ENCODE measurements at places on chromosomes 7 and 10.

GRCh38 chr10:13049774-13050420, 48.4 kb upstream of the CCDC3 start:
- DNase-seq: no peak

DNA sequence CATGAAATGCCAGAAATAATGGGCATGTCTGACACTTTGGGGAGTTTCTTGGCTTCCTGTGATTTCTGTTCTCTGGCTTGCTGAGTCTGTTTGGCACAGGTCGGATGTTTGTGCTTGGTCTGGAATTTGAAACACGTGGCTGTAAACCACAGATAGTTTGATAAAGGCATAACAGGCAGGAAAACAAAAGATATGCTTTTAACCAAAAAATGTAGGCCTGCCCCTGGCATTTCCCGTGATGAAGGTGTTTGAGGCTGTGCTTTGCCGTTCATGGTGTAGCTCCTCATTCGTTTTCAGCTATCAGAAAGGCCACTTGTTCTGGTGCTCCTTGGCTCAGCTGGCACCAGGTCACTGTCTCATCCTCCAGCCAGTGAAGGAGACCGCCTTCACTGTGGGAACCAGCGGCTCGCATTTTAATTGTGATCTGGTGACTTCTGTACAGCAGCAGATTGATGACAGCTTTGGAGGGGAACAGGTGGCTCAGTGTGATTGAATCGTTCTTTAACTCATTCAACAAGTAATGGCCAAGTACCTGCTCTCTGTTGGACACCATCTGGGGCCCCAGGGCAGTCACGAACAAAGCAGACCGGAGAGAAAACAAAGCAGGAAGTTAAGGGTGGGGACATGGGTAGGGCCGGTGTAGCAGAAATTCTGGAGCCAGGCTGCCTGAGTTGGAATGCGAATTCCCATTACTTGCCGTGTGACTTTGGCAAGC, 111.5 kb downstream of the CCNY start:
- DNase-seq: peak; percentile 22

DNA sequence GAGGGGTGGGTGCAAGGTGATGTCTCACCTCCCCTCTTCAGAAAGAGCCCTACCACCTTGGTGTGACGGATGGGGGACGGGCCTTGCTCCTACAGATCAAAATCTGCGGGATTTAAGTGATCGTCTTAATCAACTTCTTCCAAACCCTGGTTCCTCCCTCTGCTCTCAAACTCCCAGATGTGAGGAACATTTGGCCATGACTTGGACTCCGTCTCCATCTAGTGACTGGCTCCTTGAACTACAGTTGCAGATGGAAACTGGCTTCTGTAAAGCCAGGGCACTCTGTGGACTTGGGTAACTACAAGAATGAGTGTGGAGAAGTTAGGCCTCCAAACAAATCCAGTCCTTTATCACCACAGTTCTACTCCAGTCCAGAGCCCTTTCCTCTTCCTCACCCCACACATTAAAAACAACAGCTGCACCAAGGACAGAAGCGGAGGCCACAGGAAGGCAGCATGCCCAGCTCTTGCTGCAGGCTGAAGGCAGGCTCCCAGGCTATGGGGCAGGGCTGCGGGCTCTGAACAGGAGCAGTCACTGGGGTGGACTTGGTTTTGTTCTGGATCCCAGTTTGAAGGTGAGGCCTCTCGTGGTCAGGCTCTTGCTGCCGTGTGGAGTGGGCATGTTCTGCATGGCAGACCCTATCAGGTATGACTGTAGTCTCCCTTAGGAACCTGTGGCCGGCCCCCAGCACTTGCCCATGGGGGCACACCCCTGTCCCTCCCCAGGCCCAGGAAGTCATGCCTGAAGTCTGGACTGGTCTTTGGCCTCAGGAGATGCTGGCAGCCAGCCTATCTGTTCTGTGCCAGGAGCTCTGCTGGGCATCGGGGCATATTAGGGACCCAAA, 79.4 kb downstream of the VWC2 start:
- no peak for DNase-seq

DNA sequence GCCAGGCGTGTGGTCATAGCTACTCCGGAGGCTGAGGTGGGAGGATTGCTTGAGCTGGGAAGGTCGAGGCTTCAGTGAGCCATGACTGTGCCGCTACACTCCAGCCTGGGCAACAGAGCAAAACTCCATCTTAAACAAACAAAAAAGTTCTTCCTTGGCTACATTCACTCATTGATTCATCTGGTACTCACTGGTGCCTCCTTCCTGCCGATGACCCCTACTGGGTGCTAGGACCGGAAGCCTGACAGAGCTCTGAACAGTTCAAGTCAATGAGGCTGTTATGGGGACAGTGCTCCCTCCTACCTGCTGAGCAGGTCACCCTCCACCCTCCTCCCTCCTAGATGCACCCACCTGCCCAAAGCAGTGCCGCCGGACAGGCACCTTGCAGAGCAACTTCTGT, 4.9 kb downstream of the PCOLCE start:
- DNase-seq: no peak

GRCh38 chr7:713139-713457, 13.4 kb upstream of the DNAAF5 start:
- no peak for DNase-seq

- no peak for DNase-seq
Measured at GRCh38 chr7:72035266-72035665, 376.9 kb downstream of the CALN1 start.

- DNase-seq: no peak
Measured at GRCh38 chr7:118615681-118616080, 391.2 kb downstream of the ANKRD7 start.

GRCh38 chr10:106043863-106044262, 1120.6 kb downstream of the SORCS1 start:
- no peak for DNase-seq

DNA sequence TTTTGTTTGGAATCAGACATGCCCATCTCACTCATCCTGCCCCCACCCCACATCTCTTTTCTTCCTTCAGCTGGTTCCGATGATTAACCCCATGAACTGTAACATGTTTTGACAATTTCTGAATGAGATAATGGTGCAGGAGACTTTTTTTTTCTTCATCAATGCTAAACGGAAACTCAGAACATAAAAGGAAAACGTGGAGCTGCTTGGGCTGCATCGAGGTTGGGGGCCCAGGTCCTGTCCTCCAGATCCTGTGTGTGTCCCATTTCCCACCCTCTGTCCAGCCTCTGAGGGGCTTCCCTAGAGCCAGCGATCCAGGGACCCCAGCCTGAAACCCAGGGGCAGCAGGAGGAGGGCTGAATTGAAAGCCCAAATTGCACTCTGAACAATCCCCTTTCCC, 263.8 kb upstream of the GRB10 start:
- DNase-seq: no peak

DNA sequence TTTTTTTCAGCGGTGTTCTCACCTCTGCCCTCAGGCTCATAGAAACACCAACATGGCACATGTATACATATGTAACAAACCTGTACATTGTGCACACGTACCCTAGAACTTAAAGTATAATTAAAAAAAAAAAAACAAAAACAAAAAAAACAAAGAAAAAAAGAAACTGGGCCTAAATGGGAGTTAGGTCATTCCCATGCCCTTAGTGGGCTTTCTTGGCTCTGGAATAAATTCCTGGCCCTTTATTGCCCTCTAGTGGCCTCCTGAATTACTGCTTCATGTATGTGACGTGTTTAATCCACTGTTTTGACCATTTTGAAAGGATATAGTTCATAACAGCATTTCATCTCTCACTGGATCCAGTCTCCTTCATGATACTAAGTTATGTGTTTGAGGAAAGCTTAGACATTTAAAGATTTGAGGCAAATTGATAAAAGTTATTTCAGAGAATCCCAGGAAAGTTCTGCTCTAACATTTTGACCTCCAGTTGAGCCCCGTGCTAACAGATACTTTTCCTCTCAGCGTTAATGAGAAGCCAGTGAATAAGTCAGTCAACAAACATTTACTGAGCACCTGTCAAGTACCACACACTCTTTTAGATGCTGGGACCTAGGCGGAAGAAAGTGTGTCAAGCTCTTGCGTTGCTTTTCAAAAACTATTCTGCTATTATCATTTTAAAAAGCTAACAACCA, 54.7 kb upstream of the SYPL1 start:
- peak; percentile 26 for DNase-seq

GRCh38 chr10:45553155-45553554, 119.4 kb downstream of the ZFAND4 start:
- DNase-seq: no peak

- DNase-seq: no peak
Measured at GRCh38 chr10:45249978-45250693, 65.3 kb downstream of the OR13A1 start.

DNA sequence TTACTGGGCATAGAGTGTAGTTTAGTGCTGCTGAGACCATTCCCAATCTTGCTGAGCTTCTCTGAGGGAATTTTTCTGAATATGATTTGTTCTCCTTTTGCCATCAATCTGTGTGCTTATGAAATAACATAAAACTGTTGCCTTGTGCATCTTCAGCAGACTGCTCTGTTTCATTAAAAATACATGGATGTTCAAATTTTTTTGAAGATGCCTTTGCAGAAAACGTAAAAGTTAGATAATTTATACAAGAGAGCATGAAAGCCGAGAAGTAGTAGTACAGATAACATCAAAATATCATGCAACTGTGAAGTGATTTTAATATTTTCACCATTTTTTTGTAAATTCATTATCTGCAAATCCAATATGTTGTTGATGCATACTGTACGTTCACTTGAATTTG, 174.7 kb upstream of the CSTF2T start:
- no peak for DNase-seq

DNA sequence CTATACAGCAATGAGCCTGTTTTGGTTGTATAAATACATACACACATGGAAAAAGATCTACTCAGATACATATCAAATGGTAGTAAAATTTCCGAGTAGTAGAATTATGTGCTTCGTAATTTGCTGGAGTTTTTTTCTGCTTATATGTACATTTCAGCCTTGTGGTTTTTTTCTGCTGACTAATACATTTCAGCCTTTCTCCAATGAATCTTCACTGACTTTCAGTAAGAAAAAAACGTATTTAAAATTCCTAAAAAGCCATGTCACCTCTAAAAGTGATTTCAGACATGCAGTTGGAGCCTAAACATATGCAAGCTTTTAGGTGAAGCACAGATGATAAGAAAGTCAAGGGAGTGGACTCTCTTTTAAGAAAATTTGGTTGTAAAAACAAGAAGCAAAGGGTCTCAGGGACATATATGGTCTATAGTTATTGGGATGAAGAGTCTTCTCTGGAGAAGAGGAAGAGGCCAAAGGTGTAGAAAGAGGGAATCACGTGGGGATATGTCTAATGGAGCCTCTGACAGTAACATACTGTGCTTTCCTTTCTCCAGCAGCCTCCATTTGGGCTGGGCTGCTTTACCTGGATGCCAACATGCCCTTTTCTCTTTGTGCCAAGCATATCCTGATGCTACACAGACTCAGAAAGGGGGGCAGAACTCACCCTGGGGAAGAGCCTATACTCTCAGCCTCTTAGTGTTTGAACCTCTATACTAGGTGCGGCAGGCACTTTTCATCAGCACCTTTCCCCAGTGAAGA, 2.4 kb downstream of the AMPH start:
- no peak for DNase-seq

DNA sequence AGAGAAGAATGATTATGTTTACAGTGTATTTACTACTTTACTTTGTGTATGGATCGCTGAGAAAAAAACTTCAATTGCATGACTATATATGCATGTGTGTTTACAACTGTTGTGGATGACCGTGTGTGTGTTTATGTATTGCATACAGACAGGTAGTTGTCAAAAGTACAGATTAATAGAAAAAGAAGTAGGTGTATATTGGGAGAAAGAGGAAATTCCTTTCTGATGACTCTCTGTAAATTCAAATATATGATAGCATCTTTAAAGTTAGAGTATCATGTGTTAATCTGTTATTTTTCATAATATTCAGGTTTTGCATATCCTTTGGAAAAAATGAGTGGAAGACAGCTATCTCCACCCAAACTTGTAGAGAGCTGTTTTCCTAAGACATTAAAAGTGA, 160.4 kb upstream of the AGR3 start:
- no peak for DNase-seq

- no peak for DNase-seq
Measured at GRCh38 chr10:130061760-130062159, 48.9 kb downstream of the C10orf143 start.

- no peak for DNase-seq
Measured at GRCh38 chr7:130141884-130142653, 63.1 kb downstream of the TMEM209 start.

Measured in T-helper 1 cell (primary cell).